ENCODE measurements at places on chromosomes 7 and 10. TPM values are rescaled to one million over a fixed set of nuclear protein-coding genes. Genes with fewer than 3 reads are reported as not detected.

EPHA1 gene
- total RNA-seq, result 0.96 TPM

CPA2 gene
- not detected for total RNA-seq

MPP7 gene
- total RNA-seq, result 6.9 TPM

GTF2IRD1 gene
- 20.4 TPM for total RNA-seq

SFXN2 gene
- total RNA-seq, result 9.1 TPM

KIF11 gene
- total RNA-seq, result 2.8 TPM

ADAM8 gene
- total RNA-seq, result 1.7 TPM

SPDYE11 gene
- total RNA-seq, result not detected

PHF14 gene
- 28.8 TPM for total RNA-seq

FOXI2 gene
- total RNA-seq, result not detected

UBN2 gene
- 17.1 TPM for total RNA-seq

HKDC1 gene
- total RNA-seq, result 4.2 TPM

PON1 gene
- total RNA-seq, result 1.00 TPM

USP6NL gene
- 16.6 TPM for total RNA-seq

ASAH2 gene
- total RNA-seq, result 2.4 TPM

POLL gene
- total RNA-seq, result 28.6 TPM

C10orf53 gene
- not detected for total RNA-seq

NPFFR1 gene
- not detected for total RNA-seq

CPED1 gene
- total RNA-seq, result 6.1 TPM

GBX1 gene
- not detected for total RNA-seq

ZNF117 gene
- 10.2 TPM for total RNA-seq

UMAD1 gene
- total RNA-seq, result 9.3 TPM

CHST12 gene
- 22.0 TPM for total RNA-seq

CCDC7 gene
- total RNA-seq, result 2.3 TPM

OR13A1 gene
- not detected for total RNA-seq

RBM20 gene
- 1.5 TPM for total RNA-seq

ZNHIT1 gene
- total RNA-seq, result 107 TPM

WAC gene
- total RNA-seq, result 123 TPM

OTUD1 gene
- 5.5 TPM for total RNA-seq

OR2A42 gene
- total RNA-seq, result not detected

DDC gene
- not detected for total RNA-seq

COX15 gene
- 33.4 TPM for total RNA-seq

PRKG1 gene
- total RNA-seq, result 2.8 TPM

TCERG1L gene
- 1.9 TPM for total RNA-seq

SRGN gene
- not detected for total RNA-seq

AKR1C4 gene
- total RNA-seq, result not detected

PPP1R3A gene
- not detected for total RNA-seq

ORC5 gene
- total RNA-seq, result 19.5 TPM

SCD gene
- 428 TPM for total RNA-seq

EIF3B gene
- total RNA-seq, result 198 TPM

Measured in astrocyte (in vitro differentiated cells and primary cell).